Gastroesophageal sphincter (tissue), 4 donors: ENCODE measurements at places on chromosomes 11 and 22.
A peak's percentile ranks its signal among the peaks of the same experiment; 100 is the strongest.

- no peak for ATAC-seq
Measured at GRCh38 chr11:59728154-59728553, 14.5 kb upstream of the OR10V1 start.

GRCh38 chr11:104134745-104135144 lies 29.2 kb downstream of the PDGFD start:
- no peak for ATAC-seq

- no peak for ATAC-seq
Measured at GRCh38 chr22:22235558-22235957, 9.0 kb upstream of the VPREB1 start.

GRCh38 chr11:93668171-93668570 lies 6.7 kb downstream of the CEP295 start:
- ATAC-seq: no peak

- ATAC-seq: no peak
Measured at GRCh38 chr11:4647766-4648165, 4.0 kb downstream of the OR51E1 start.

- no peak for ATAC-seq
Measured at GRCh38 chr22:45428391-45429385, 15.2 kb downstream of the RIBC2 start.

DNA sequence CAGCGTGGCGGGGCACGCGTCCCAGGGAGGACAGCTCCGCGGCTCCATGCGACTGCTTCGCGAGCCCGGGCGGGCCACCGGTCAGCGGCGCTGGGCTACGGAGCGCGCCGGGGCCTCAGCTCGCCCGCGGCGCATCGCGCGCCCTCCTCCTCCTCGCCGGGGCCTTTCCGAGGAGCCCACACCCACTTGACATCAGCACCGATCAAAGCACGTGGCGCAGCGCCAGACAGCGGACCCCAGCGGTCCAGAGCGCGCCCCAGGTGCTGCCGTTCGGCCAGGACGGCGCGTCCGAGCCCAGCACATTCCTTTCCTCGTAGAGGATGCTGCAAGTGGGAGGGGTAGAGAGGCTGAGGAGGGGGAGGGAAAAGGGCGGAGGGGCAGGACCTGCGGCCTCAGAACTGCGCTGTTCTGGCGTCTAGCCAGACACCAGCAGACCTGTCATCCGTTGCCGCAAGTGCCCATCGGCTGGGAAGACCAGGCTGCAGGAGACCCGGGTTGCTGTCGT lies 88.6 kb downstream of the PLEKHA7 start:
- ATAC-seq: peak; percentile 70
